ENCODE measurements at places on chromosomes 13 and 19.
A peak's percentile ranks its signal among the peaks of the same experiment; 100 is the strongest.

DNA sequence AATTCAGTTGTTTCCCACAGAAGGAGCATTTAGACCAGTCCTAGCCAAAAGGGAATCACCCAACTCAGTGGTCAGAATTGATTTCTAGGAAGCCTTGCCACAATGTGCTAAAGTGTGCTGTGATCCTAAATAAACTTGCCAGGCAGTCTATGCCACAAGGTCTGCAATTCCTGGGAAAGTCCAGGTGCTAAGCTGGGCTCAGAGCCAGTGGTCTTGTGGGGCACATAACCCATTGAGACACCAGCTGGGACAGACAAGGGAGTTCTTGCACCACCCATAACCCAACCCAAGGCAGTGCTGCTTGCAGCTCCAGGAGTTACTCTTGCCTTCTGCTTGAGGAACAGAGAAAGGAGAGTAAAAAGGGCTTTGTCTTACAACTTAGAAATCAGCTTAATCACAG lies 489.5 kb upstream of the SPRY2 start:
- no peak for DNase-seq

GRCh38 chr13:21583478-21583877 lies 20.5 kb downstream of the MICU2 start:
- no peak for DNase-seq

GRCh38 chr13:100195568-100195967 lies 106.7 kb downstream of the PCCA start:
- DNase-seq = no peak

DNA sequence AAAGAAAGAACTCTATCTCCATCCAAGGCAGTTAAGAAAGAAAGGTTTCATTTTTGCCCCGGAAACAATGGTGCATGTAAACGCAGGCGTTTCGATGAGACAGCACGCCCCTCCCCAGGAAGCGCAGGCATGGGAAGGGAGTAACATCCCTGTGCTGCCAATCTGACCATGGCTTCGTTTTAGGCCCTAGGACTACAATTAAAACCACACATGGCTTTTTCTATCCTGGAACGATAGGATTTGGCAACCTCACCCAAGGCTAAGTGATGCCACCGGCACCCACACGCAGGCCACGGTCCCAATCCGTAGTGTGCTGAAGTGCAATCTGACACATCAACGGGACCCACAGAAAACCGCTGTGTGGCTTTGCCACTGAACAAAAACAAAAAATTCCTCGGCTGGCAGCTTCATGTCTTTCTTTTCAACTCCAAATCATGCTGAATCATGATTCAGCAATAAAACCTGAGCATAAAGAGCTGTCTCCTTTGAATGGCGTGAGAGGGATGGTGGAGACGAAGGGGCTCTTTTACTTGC lies 24.2 kb downstream of the RANBP3 start:
- DNase-seq = peak; percentile 64

DNA sequence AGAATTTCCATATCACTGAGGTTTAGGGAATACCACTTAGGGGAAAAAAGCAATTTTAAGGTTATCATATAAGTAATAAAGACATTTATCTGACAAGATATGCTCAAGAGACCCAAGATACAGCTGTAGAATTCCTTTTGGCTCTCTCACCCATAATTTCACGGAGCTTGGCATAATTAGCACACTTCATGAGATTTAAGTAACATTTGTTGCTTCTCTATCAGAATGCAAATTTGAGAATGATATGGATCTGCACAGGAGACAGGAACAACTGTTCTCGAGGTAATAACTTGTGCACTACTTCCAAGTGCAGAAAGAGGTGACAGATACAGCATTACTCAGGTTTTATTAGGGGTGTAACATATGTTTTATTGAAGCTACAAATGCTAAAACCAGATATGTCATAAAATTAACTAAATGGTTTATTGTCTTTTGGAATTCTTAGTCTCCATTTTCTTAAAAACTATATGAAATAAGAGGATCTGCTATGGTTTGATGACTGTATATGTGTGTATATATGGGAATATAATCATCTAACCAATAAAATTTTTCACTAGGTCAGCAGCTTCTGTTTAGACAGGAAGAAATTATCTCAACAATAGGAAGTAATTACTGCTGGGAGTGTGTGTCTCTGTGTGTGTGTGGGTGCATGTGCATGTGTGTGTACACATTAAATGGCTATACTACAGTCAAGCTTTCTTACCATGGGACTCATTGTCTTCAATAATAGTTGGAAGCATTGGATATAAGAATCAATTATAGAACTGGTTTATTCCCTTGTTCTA lies 401.3 kb downstream of the PCDH17 start:
- DNase-seq = no peak

DNA sequence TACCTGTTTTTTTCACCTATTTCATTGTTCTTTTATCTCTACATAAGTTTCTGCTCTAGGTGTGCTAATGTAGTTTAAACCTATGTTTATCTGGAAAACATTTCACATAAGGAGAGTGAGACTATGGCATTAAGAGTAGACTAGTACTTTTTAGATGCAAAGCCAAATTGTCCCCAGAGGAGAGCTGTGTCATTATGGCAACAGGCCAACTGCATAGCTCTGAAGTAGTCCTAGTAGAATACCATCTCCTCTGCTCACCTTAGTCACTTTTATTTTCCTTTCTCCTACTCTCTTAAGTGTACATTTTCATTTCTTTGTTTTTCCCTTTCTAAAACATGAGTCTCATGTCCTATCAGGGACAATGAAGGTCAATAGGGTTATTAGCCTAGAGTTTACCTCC lies 123.1 kb downstream of the ITGBL1 start:
- no peak for DNase-seq

- DNase-seq = no peak
Measured at GRCh38 chr19:31498781-31499180, 149.5 kb upstream of the TSHZ3 start.

GRCh38 chr13:76293346-76293745 lies 592.9 kb downstream of the KCTD12 start:
- no peak for DNase-seq

- DNase-seq = peak; percentile 80
Measured at GRCh38 chr19:15551293-15552004, 43.1 kb downstream of the CYP4F22 start.

GRCh38 chr13:27966641-27967202 lies 2.4 kb downstream of the CDX2 start:
- no peak for DNase-seq

GRCh38 chr13:61857198-61857597 lies 441.5 kb upstream of the PCDH20 start:
- no peak for DNase-seq

GRCh38 chr13:31996601-31997000 lies 35.0 kb upstream of the FRY start:
- DNase-seq = no peak

DNA sequence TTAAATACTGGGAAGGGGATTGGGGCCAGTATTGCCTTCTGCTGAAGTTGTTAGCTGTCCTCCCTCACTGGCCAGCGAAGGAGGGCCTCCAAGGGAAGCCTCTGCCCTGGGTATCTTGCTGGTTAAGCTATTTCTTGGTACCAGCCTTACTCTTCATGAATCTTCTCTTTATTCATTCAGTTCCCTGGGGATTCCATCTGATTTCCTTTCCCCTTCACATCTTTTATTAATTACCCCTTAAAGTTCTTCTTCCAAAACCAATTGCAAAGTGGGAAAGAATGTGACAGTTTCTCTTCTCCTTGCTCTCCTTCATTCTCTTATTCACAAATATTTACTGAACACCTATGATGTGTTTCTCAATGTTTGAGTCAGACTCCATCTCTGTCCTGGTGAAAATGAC lies 36.7 kb upstream of the STK24 start:
- DNase-seq = no peak

DNA sequence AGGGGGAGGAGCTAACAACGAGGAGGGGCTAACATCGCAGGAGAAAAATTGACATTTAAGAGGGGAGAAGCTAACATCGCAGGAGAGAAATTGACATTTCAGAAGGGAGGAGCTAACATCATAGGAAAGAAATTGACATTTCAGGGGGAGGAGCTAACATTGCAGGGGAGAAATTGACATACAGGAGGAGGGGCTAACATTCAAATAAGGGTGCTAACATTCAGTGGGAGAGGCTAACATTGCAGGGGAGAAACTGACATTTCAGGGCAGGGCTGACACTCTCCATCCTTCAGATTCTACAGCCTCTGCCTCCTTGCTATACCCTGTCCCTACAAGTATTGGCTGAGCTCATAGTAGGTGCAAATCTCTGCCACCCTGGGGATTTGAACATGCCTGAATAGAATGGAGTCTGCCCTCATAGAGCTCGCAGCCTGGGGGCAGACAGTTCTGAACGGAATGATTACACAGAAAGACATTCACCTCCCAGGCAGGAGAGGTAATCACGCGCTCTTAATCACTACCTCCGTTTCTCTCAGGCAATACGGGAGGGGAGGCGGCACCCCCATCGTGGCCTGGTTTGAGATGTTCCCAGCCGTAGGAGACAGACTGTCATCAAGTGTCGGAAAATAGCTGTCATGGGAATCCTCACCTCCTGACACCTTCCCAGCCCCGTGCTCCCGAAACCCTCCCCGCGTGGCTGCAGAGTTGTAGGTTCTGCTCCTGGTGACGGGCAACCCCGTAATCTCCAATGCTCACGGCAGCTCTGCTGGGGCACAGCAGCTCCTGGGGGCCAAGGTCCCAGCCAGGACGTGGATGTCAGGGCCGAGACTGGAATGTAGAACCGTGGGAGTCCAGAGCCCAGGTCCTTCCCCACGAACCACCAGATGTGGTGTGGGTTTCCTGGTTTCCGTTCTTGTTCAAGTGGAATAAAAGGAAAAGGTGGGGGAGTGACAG lies 9.5 kb downstream of the GPR32 start:
- DNase-seq = no peak

DNA sequence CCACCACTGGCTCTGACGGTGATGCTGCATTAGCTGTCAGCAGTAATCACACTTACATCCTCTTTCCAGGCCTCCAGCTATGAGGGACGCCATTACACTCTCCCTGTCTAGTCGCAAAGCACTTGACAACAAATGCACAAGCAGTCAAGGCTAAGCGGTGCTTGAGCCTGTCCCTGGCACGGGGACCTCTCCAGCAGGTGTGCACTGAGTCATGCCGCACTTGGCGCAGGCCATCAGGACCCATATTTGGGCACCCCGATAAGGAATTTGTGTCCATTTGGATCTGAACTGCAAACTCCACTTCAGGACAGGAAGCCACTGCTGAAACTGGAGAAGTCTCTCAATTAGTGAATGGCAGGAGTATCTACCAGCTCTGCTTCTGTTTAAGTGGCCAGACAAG lies 301.9 kb upstream of the OBI1 start:
- no peak for DNase-seq

GRCh38 chr19:50147462-50148423 lies 15.3 kb downstream of the IZUMO2 start:
- peak; percentile 78 for DNase-seq

DNA sequence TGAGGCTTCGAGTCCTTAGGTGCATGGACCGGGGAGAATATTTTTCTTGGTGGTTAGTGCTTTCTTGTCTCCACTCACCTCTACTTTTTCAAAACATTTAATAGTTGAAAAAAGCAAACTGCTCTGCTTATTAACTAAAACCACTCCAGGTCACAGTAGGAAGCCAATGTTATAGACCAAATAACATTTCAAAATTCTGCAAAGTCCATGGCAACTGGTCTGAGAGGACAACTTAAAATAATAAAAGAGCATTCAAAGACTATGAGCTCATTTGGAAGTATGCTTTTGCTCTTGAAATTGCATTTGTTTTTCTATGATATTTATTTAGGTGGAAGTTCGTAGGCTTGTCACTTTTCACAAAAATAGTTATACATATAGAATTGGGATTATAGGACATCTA lies 483.0 kb downstream of the DCT start:
- no peak for DNase-seq

GRCh38 chr13:98945863-98946605 lies 31.8 kb downstream of the DOCK9 start:
- no peak for DNase-seq

GRCh38 chr19:6333439-6333838 lies at the start of gene ACER1:
ACER1 (minus strand) TSS chr19:6333612; CDS start chr19:6333551, 61 bp downstream.
- no peak for DNase-seq

DNA sequence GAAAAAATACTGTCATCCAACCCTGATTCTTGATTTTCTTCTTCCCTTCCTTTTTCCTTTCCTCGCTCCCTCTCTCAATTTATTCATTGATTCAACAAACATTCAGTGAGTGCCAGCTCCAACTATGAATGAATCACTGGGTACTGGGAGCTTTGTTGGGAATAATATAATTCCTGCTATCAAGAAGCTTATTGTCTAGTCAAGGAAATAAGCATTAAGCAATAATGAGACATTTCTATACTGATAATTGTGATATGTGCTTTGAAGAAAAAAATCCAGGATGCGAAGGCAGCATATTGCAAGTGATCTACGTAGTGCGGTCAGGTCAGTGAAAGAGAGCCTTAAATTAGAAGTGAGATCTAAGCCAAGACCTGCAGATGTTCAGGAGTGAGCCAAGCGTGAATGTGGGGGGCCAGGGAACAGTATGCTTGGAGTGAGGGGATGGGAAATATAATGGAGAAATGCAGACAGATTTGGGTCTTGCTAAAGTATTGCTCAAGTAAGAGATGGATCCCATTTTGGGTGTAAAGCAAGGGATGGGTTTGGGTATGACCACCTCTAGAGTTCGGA lies 253.5 kb downstream of the LHFPL6 start:
- no peak for DNase-seq

GRCh38 chr19:5590151-5590864 lies 22.6 kb upstream of the TINCR start:
- no peak for DNase-seq
